Stimulated activated CD4-positive, alpha-beta T cell treated with anti-CD3 and anti-CD28 coated beads, TNF-alpha, amount 100 ng/mL, for 48 hours (primary cell): ENCODE measurements at places on chromosomes 5 and 9.

- DNase-seq = no peak
Measured at GRCh38 chr5:64869419-64869818, 100.7 kb downstream of the CWC27 start.

DNA sequence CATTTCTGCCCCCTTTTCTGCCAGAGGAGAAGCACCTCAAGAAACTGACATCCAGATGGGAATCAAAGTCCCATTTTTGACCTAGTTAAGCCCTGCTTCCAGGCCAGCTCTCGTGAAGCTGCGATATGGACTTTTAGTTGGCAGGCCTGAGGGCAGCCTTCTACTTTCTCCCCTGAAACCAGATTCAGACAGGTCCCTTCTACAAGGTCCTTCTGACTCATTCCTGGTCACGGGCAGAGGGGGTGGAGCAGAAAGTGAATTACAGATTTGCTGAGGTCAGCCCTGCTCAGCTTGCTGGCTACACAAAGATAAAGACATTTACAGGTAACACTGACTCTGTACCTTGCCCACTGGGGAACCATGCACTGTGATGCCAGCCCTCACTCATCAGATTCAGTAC, 52.8 kb upstream of the TUT7 start:
- peak; percentile 3 for DNase-seq

GRCh38 chr9:107137495-107138202, 145.4 kb upstream of the RAD23B start:
- DNase-seq = no peak

- no peak for DNase-seq
Measured at GRCh38 chr5:59579101-59579823, 314.3 kb downstream of the PDE4D start.

DNA sequence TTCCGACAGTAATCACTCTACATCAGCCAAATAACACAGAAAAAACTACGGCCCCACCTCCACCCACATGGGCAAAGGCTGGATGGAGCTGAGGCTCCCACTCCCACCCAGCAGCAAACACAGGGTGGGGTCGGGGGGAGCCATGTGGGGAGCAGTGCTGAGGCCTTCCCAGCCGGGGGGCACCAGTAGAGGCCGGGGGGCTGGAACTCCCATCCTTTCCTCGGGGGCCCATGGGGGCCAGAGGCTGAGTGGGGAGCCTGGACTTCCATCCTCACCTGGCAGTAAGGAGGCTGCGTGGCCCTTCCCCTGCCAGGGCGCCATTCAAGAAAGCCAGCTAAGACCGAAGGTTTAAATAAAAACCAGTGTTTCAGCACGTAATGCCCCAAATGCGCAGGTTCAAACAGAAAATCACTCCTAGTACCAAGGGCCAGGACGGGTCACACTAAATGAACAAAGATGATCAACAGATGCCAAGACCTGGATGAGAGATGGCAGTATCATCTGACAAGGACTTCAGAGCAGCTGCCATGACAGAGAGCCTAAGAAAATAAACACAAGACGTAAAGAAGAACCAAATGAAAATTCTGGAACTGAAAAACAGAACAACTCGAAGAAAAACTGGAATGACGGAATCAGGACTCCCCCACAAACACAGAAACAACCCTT, 9.4 kb downstream of the CCDC127 start:
- no peak for DNase-seq
